Heart left ventricle (tissue), 16 donors: ENCODE measurements at places on chromosomes 3 and 15. TPM values are rescaled to one million over a fixed set of nuclear protein-coding genes. Genes with fewer than 3 reads are reported as not detected.
A peak's percentile ranks its signal among the peaks of the same experiment; 100 is the strongest.

Gene HACL1
- total RNA-seq: 16.1 TPM

Gene MST1R
- 2.2 TPM for total RNA-seq

Gene PLSCR5
- total RNA-seq: not detected

Gene DENND4A
- total RNA-seq: 11.7 TPM

Gene BSN
- 1.6 TPM for total RNA-seq

Gene MED12L
- total RNA-seq: 2.1 TPM

Gene KLHL40
- 0.77 TPM for total RNA-seq

Gene PIK3CB
- total RNA-seq: 27.8 TPM

Gene ADIPOQ
- total RNA-seq: 2.1 TPM

Gene CNTN4
- 0.90 TPM for total RNA-seq

DNA sequence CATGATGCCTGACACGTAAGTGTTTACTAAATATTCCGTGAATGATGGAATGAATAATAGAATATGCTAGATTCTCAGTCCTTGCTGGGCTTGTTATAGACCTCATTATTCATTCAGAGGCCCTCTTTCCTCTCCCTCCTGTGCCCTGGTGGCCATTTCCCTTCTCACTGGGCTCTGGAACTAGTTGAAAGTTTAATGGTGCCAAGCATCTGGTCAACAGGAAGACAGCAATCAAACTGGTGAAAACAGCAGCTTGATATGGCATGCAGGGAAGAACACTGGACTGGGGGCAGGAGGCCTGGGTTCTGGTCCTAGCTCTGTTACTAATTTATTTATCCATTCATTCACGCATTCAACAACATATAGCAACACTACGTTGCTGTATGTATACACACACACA is 3.7 kb upstream of the APOD start:
- DNase-seq: no peak

DNA sequence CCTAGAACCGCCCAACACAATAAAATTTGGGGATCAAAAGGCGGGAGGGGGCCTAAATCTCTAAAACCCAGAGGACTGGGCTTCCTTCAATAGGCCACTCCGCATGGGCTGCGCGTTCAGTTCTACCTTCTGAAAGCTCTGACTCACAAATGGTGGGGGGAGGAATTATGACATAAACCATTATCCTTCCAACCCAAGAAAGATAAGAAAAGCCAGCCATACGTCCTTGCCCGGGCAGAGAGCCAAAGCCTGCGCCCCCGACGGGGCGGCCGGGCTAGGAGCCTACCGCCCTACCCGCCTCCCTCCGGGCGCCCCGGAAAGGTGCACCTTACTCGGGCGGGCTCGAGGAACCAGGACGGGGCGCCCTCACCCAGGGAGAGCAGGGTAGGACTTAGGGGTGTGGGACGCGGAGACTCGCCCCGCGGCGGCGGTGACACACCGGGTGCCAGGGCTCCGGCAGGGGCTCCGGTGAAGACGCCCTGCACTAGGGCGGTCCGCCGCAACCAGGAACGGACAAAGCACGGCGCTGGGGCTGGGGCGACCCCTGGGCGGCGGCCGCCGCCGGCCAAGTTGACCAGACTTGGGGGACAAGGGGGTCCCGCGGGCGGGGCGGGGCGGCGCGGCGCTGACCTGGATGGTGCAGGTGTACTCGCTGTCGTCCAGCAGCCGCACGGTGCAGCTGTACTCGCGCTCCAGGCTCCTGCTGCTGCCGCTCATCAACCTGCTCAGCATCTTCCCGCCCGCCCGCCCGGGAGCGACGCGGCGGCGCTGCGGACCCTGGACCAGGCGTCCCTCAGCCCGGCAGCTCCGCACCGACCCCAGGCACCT is 534 bp downstream of the FRMD5 start:
- DNase-seq: peak; percentile 9

DNA sequence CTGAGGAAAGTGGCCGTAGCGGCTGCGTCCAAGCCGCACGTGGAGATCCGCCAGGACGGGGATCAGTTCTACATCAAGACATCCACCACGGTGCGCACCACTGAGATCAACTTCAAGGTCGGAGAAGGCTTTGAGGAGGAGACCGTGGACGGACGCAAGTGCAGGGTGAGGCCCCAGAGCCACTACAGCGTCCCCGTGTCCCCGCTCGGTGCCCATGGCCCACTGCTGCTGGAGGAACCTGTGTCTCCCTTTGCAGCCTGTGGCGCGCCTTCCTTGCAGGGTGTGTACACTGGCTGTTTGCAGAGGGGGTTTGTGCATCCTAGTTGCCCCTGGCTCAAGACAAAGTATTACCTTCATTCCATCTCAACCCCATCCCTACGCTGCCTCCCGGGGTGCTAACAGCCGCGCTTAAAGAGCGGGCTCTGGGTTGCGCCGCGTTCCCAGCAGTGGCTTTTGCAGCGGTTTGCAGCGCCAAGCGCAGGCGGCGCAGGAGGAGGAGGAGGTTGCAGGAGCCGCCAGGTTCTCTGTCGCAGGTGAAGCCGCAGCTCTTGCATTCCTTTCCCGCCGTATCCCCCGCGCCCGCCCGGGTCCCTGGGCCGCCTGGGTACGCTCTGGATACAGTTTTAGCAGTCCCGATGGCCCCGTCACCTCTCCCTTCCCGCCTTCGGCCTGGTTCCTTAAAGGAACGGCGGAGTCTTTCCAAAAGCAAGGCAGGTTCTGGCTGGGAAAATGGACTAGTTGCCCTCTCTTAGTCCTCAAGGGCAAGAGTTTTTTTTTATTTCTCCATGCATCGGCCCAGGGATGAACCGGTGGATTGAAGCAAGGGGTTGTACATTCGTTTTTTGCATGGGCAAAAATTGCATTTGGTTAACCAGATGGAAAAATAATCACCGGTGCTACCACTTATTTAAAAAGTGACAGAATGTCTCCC is 1.2 kb downstream of the CRABP1 start:
- DNase-seq: no peak

DNA sequence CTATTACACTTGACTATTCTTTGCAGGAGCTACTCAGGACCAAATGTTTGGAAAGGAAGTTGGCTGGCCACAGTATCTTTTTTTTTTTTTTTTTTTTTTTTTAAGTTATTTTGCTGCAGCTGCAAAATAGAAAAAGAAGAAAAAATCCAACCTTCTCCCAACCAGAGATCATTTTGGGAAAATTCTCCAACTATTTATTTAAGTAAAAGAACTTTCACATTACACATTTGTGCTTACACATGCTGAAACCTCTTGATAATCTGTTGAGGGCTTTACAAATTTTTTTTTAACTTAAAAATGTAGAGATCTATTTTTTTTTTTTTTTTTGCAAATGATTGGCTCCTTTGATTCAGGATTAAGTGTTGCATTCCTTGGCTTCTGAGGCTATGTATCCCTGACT is 148.0 kb downstream of the POLR2M start:
- no peak for DNase-seq

- no peak for DNase-seq
Measured at GRCh38 chr15:74504418-74504817, 36.6 kb upstream of the ARID3B start.

GRCh38 chr3:125266971-125267370 is 54.4 kb upstream of the SLC12A8 start:
- no peak for DNase-seq

DNA sequence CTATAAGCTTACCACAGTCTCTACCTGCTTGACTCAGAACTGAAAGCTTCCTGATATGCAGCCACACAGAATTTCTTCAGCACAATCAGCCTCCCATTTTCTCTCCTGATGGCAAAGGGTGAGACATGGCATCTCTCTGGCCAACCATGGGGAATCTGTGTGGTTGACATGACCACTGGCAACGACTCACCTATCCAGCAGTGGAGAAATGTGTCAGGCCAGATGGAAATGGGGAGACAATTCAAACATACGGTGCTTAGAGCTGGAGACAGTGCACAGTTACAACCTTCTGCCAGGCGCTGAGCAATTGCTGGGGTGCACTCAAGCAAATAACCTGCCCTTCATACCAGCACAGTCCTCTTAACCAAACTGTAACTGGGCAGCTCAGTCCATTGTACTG is 3.6 kb downstream of the ZNF385D start:
- no peak for DNase-seq

GRCh38 chr3:197289726-197290125 is 8.7 kb downstream of the DLG1 start:
- no peak for DNase-seq

GRCh38 chr3:66953934-66954445 is 44.1 kb upstream of the KBTBD8 start:
- DNase-seq: no peak

DNA sequence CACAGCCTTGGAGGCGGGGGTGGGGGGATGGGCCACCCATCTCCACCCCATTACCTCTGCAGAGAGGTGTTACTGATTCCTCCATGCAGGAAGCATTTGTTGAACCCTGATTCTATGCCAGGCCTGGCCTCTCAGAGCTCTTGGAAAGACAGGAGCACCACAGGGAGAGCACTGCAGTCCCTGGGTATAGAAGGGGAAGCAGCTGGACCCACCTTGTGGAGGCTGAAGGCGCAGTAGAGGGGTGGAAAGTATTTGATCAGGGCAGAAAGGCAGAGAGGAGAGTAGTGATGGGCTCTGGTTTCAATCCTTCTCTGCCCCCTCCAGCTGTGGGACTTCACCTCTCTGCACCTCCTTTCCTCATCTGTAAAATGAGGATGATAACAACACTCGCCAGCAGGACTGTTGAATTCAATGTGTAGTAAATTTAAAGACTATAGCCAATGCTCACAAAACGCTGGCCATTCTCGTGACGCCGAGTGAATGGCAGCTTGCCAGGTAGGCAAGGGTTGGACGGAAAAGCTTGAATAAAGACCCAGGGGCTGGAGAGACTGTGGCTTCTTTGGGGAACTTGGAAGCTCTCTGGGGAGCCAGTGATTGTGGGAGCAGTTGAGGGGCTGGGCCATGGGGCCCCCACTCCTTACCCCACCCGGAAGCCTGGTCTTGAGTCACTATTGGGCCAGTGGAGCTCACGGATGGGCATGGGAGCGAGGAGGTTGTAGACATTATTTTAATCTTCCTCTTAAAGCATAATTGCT is 8.0 kb upstream of the CCDC33 start:
- no peak for DNase-seq

GRCh38 chr3:58214484-58215316 is 3.9 kb upstream of the DNASE1L3 start:
- DNase-seq: no peak

DNA sequence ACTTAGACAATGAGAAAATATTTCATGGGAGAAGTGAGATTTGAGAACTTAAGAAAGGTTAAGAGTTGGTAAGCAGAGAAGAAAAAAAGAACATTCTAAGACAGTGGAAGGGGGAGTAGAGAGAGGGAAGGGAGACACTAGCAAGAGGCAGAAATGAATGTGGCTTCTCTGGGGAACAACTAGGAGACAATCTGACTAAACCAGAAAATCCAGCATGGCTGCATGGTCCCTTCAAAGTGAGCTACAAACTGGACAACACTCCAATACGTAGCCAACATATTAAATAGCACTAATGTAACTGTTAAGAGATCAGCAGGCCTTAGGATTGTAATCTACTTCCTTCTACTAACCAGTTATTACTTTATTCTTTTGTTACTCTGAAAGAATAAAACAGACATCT is 89.7 kb downstream of the NR1I2 start:
- no peak for DNase-seq

DNA sequence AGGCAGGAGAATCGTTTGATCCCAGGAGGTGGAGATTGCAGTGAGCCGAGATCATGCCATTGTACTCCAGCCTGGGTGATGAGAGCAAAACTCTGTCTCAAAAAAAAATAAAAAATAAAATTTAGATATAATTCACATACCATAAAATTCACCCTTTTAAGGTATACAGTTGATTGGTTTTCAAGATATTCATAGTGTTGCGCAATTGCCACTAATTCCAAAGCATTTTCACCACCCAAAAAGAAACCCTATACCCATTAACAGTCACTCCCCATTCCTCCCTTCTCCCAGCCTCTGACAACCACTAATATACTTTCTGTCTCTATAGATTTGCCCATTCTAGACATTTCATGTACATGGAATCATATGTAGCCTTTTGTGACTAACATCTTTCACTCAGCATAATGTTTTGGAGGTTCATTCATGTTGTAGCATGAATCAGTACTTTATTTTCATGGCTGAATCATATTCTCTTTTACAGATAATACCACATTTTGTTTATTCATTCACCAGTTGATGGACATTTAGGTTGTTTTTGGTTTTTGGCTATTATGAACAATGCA is 116.7 kb downstream of the RASA2 start:
- DNase-seq: no peak

- DNase-seq: no peak
Measured at GRCh38 chr3:9180764-9181117, 68.7 kb downstream of the SRGAP3 start.

GRCh38 chr15:32642667-32643435 is 1.3 kb downstream of the SCG5 start:
- no peak for DNase-seq

DNA sequence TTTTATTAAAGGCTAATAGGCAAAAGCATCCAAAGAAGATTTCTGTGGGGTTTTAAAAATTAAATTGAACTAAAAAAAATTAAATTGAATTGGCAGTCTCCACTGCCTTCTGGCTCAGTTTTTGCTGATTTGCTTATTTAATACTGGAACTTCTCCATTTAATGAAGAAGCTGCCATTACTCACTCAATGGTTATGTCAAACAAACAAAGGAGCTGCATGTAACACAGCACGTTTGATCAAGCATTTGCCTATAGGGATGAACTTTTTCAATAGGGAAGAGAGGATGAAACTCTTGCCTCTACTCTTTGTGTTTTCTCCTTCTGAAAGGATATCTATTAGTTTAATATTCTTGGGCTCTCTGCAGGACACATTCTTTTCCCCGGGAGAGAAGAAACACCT is 4.8 kb upstream of the HCLS1 start:
- DNase-seq: no peak

DNA sequence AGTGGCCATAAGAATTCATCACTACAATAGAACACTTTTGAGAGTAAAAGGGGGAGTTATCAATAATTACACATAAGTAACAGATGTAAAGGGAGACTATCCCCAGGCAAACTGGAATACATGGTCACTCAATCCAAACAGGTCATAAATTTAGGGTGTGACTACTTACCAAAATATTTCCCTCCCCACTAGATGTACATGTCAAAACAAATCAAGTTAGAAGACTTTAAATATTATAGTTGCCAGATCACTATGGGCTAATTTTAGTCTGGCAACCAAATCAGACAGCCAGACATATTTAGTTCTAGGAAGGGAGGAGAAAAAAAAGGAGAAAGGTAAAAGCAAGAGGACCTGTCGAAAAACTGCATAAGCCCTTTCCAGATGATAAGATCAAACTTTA is 23.1 kb downstream of the SLC24A5 start:
- DNase-seq: no peak

DNA sequence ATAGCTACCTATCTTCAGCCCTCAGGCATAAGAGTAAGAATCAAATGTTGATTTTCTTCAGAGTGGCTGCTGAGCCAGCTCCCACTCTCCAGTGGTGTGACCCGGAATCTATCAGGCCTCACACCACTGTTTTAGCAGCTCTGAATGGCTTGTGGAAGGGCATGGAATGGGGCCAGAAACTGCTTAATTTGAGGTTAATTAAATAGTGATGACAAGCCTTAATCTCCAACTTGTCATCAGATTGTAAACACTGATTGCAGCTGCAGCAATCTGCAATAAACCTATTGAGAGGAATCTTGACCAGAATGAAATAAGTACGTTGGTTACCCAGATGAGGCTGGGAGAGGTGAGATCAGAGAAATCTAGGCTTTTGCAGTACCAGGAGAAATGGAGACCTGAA is 317.4 kb downstream of the FHIT start:
- no peak for DNase-seq
